Activated T-cell treated with anti-CD3 and anti-CD28 coated beads, Interleukin-2, amount 50 U/mL, for 72 hours (primary cell): ENCODE measurements at places on chromosomes 1 and 21. TPM values are rescaled to one million over a fixed set of nuclear protein-coding genes. Genes with fewer than 3 reads are reported as not detected.
A peak's percentile ranks its signal among the peaks of the same experiment; 100 is the strongest.

DNA sequence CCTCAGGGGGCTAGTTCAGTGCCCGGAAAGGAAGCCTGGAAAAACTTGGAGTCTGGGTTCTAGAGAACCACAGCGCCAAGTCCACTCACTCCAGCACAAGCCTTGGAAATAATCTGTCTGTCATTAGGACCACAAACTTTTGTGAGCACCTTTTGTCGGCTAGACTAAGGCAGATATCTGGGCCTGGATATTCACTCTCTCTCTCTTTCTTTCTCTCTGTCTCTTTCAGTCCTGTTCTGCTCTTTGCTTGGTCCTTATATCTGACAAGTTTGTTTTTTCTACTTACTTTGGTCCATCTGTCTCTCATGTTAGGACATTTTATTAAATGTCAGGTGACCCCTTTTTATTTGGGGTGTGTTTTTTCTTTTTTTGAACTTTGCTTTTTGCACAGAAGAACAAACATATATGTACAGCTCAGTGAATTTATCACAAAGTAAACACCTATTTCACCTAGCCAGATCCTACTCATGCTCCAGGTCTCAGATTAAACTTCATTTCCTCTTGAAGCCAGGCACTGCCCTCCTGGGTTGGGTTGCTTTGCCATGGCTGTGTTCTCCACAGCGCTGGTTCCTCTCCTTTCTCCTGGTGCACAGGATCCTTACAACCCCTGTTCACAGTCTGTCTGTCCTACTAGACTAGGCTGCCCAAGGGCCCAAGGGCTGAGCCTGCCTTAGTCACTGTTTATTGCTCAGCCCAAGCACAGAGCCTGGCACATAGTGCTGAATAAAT is 40.8 kb downstream of the TCEANC2 start:
- no peak overlapping the region for H3K4me3 ChIP-seq
- DNase-seq = no peak
- H3K27ac ChIP-seq = no peak overlapping the region
- H3K4me1 ChIP-seq = no peaks in the 10 kb centered on the region

- DNase-seq = no peak
- H3K36me3 ChIP-seq = no peaks in the 10 kb centered on the region
- H3K4me3 ChIP-seq = no peak overlapping the region
- no peak overlapping the region for H3K27ac ChIP-seq
Observed at GRCh38 chr1:239218301-239218700, 168.1 kb upstream of the CHRM3 start.

Gene CACHD1
- total RNA-seq = 3.7 TPM

Gene MEX3A
- total RNA-seq = 0.97 TPM

GRCh38 chr1:45172764-45173163 is 33.6 kb downstream of the ZSWIM5 start:
- H3K4me1 ChIP-seq = no peaks in the 10 kb centered on the region
- H3K36me3 ChIP-seq = no peaks in the 10 kb centered on the region
- no peaks in the 10 kb centered on the region for H3K27me3 ChIP-seq

Gene MTMR11
- 6.9 TPM for total RNA-seq

DNA sequence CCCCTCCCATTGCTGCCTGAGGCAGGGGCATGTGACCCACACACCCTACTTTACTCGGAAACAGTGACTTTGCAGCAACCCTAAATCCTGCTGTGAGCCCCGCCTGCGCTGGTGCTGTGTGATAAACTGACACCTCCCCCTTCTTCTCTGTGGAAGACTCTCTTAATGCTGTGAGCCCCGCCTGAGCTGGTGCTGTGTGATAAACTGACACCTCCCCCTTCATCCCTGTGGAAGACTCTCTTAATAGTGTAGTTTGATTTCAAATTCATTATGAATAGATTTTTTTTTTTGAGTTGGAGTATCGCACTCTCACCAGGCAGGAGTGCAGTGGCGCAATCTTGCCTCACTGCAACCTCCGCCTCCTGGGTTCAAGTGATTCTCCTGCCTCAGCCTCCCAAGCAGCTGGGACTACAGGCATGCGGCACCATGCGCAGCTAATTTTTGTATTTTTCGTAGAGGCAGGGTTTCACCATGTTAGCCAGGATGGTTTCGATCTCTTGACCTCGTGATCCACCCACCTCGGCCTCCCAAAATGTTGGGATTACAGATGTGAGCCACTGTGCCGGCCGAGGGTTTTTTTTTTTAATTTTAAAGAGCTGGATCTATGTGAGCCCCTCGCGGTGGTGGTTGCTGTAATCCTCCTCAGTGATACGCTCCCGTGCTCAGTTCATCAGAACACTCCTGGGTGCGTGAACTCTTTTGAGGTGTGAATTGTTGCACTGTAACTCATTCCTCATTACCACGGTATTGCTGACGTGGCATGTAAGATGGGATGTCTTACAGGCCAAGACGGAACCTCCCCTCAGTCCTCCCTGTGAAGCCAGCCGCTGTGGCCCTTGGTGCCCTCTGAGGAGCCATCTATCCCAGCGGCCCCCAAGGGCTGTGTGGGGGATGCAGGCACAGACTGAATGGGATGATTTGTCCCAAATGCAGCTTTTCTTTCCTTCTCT is 60.3 kb downstream of the GALNT2 start:
- H3K36me3 ChIP-seq = no peaks in the 10 kb centered on the region
- H3K4me3 ChIP-seq = peak overlapping the region; percentile 80
- no peaks in the 10 kb centered on the region for H3K27me3 ChIP-seq
- H3K4me1 ChIP-seq = peaks cover 75% of the 10 kb centered on the region

GRCh38 chr1:52814465-52814864 is 28.1 kb upstream of the ZYG11A start:
- DNase-seq = no peak
- H3K36me3 ChIP-seq = peaks cover 4% of the 10 kb centered on the region
- no peak overlapping the region for H3K27ac ChIP-seq
- no peaks in the 10 kb centered on the region for H3K4me1 ChIP-seq
- H3K4me3 ChIP-seq = no peak overlapping the region
- no peaks in the 10 kb centered on the region for H3K27me3 ChIP-seq

Gene ADGRL2
- total RNA-seq = not detected

Gene EXO1
- total RNA-seq = 42.1 TPM

GRCh38 chr1:205448540-205449253 is 7.1 kb downstream of the BLACAT1 start:
- peaks cover 31% of the 10 kb centered on the region for H3K27me3 ChIP-seq
- H3K4me3 ChIP-seq = peak overlapping the region; percentile 73
- H3K36me3 ChIP-seq = no peaks in the 10 kb centered on the region
- no peak overlapping the region for H3K27ac ChIP-seq
- no peak for DNase-seq
- peaks cover 6% of the 10 kb centered on the region for H3K4me1 ChIP-seq

DNA sequence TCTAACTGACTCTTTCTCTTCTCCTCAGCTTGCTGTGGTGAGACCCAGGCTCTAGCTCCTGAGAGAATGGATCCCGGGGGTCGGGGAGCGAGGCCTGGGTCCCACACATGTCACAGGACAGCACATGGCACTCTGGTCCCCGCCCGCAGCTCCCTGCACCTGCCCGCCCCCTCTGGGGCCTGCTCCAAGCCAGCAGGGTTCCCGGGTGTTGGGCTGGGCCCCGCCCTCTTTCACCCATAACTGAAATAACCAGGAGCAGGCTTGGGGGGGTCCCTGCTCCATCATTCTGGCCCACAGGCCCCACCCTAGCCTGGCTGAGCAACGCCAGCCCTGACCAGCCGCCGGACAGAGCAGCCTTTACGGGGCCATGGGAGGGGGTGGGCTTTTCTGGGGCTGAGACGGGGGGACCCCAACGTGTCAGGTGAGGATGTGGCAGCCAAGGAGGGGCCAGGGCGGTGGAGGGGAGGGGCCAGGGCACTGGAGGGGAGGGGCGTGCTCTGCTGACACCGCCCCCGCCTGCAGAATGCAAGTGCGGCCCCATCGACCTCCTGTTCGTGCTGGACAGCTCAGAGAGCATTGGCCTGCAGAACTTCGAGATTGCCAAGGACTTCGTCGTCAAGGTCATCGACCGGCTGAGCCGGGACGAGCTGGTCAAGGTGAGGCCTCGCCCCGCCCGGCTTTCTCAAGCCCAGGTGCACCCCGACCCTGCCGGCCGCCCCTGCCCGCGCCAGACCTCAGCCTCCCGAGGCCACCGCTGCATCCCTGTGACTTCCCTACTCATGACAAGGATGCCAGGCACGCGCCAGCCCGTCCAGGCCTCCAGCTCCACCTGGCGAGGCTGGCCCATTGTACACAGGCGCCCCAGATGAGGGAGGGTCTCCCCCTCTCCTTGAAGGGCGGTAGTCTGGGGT is 19.4 kb downstream of the COL6A1 start:
- H3K27me3 ChIP-seq = no peaks in the 10 kb centered on the region
- H3K36me3 ChIP-seq = no peaks in the 10 kb centered on the region
- H3K27ac ChIP-seq = no peak overlapping the region

DNA sequence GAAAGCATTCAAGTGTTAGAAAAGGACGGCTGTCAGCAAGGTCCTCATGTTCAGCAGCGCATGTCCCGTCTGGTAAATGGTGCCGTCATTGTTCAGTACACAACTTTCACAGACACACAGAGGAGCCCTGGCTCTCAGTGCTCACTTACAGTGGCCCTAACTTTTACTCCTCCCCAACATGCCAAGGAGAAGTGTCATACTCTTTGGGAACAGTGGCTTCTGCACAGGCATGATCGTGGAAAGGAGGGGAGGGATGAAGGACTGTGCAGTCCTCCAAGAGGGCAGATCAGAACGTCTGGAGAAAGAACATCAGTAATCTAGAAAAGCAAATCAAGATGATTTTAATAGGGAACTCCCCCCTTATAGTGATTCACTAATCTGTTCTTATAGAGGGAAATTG is 3.8 kb upstream of the GRHL3 start:
- H3K36me3 ChIP-seq = no peaks in the 10 kb centered on the region
- no peak overlapping the region for H3K4me3 ChIP-seq
- no peak overlapping the region for H3K27ac ChIP-seq
- peaks cover 33% of the 10 kb centered on the region for H3K4me1 ChIP-seq
- DNase-seq = no peak

DNA sequence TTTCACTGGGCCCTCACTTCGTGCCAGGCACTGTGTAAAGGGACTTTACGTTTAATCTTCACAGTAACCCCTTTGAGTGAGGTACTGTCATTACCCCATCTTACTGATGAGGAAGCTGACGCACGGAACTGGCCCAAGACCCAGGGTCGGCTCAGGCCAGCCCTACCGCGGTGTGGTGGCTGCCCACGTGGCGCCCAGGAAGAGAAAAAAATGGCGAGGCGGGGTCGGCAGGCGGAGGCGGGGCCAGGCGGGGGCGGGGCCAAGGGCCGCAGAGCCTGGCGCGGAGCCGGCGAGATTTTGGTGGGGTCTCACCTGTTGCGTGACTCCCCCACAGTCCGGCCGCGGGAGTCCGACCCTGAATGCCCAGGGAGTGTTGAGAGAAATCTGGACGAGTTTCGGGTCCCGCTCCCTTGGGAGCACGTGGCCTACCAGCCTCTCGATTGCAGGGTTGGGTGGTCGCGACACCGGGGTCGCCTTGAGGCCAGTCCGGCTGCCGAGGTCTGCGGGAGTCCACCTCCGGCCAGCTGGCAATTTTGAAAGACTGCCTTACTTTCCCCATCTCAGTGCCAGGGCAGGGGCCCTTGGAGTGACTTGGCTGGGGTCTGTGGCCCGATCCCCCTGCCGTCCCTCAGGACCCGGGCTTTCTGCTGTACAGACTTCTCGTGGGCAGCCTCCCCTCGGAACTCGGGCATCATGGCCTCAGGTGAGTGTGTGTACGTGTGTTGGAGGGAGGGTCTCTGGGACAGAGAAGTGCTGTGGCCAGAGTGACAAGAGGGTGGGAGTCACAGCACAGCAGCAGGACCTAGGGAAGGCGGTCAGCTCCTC is at the start of the genes AMPD2 and GNAT2:
Gene AMPD2 (plus strand): TSS at position 262 of the 825 bp plus-strand sequence. CDS start 1,339 bp downstream, outside the sequence.
Gene GNAT2 (minus strand): TSS at position 41 of the 825 bp plus-strand sequence. CDS start 6,746 bp downstream, outside the sequence.
- peak within 1 kb of the TSS; percentile 98 for H3K4me3 ChIP-seq
- peaks cover 2% of the 10 kb centered on the region for H3K36me3 ChIP-seq
- H3K27me3 ChIP-seq = no peaks in the 10 kb centered on the region
- peak; percentile 83 for DNase-seq
- peaks cover 79% of the 10 kb centered on the region for H3K4me1 ChIP-seq

DNA sequence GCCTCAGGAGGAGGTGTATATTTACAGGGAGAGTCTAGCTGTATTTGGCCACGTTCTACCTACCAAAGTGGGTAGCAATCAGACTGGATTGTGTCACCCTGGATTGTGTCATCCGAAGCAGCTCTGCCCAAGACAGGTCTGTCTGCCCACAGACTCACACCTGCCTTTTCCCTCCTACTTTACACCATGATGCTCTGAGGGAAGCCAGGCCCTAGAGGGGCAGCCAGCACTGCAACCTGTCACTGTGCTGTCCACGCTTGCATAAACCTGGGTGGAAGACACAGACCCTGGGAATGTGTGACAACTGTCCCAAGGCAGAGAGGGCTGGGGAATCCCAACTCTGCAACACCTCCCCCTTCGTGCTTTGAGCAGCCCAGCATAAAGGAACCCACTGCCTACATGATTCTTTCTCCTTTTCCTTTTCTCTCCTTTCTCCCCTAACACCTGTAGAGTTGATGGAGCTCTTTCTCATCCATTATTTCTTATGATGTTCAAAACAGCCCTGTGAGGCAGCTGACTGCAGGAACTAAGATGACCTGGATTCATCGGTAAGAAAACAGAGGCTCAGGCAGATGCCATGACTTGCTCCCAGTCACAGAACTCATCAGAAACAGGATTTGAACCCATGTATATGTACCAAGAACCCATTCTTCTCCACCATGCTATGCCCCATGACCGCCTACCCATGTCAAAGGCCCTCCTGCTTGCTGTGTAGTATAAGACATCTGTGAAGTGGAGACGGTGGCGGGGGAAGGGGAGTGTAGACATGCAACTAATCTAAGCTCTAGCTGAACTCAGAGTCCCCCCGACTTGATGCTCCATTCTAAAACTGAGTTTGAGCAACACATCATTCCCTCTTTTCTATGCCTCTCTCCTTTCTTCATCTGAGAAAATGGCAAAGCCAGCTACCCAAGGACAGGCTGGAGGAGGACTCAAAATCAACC is 55.9 kb downstream of the ITPKB start:
- H3K36me3 ChIP-seq = peaks cover 13% of the 10 kb centered on the region
- no peaks in the 10 kb centered on the region for H3K27me3 ChIP-seq
- DNase-seq = peak; percentile 53

DNA sequence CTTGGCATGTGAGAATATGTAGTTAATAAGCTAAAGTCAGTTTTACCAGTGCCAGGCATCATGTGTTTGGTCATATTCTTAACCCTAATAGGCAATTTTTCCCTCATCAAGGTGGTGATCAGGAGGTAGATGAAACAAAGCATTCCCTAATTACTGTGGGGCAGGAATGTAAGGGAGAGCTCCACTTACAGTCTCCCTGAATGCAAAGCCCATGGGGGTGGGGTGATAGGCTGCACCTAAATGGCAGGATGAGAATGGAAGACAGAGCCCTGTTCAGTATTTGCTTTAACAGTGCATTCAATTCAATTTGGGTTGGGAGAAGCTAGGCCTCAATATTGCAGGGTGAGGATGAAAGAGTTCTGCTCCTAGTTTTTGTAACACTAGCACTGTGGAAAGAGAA is 23.4 kb downstream of the ZNF678 start:
- no peak for DNase-seq
- H3K4me1 ChIP-seq = no peaks in the 10 kb centered on the region
- H3K27me3 ChIP-seq = no peaks in the 10 kb centered on the region

Gene PTPN7
- 196 TPM for total RNA-seq

DNA sequence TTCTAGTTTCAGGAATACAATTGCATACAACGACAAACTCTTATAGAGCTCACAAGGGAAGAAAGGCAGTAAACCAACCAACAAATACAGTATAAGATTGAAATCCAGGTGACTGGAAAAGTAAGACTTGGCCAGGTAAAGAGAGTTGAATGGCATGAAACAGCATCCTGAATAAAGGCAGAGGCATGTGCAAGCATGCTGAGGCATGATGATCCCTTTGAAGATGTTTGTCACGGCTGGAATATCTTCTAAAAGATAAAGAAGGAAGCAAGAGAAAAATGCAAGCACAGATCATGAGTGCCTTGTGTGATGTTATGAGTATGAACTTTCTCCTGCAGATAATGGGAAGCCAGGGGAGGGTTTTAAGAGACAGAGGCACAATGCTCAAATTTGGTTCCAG is 83.3 kb upstream of the SPATA6 start:
- no peak for DNase-seq
- no peak overlapping the region for H3K4me3 ChIP-seq
- no peaks in the 10 kb centered on the region for H3K4me1 ChIP-seq

Gene PLPPR4
- total RNA-seq = not detected

Gene CRP
- total RNA-seq = not detected
